ENCODE measurements at places on chromosomes 5 and 9.

DNA sequence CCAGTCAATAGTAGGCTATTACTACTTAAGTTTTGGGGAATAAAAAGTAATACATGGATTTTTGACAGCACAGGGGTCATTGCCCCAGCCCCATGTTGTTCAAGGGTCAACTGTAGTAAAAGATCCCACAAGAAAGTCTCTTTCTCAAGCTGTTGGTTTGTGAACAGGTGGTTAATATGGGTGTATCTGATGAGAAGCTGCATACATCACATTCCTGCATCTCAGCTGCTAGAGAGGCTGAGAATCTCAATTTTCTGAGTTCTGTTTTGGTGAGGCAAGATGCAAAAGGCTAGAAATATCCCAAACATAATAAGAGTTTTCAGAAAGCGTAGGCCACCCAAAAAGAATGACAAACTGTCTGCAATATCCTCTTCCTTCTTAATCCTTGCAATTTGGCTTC, 76.8 kb upstream of the DAPK1 start:
- DNase-seq, result no peak

GRCh38 chr5:179180921-179181645, 120.9 kb downstream of the ZNF354C start:
- no peak for DNase-seq

DNA sequence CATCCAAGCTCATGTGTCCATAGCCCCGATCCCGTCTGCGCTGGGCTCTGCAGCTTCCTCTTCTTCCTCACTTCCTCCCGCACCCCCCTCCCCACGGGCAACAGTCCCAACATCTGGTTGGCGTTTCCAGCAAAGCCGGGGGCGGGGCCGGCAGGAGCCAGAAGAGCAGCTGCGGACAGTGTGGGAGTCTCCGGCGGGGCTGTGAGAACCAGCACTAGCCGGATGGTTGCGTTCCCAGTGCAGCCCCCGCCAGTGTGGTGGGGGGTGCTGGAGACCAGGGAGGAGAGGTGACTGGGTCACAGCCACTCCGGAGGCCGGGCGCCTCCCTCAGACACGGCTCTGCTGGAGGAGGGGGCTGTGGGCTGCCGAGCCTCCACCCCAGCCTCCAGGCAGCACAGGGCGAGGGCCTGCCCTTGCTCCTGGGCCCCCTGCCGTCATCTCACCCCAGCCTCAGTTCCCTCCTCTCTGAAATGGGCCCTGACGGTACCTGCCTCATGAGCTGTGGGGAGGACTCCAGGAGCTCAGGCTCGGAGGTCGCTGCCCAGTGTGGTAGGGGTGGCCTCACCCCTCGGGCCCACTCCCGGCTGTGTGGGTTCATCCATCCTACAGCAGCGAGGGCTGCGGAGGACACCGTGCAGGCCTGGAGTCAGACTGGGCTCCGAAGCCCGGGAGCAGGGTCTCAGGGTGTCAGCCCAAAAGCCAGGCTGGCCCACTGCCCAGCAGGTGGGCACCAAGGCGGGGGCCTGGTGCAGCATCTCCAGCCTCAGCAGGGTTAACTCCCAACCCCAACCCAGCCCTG, 41.5 kb upstream of the NOTCH1 start:
- DNase-seq, result no peak

DNA sequence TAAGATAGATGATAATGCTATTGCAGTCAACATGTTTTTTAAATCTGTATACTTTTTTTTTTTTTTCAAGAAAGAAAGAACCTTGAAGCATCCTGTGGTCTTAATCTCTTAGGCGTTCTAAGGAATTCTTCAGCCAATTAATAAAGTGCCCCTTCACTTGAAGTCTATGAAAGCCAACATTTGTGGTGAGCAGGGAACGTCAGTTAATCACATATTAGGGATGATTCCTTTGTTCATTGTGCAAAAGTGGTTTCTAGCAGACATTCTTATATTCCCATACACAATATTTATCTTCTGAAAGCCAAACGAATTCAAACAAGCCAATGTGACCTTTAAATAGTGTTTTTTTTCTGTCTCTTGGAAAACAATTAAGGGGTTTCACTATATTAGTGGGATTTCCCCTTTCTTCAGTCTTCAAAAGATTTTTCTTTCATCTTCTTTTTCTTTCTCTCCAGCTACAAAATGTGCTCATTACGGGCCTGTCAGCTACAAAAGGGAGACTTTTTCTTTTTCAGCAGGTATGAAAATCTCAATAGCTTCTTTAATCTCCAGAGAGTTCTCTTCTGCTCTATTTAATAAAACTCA, 40.1 kb downstream of the TMEM167A start:
- DNase-seq, result no peak

DNA sequence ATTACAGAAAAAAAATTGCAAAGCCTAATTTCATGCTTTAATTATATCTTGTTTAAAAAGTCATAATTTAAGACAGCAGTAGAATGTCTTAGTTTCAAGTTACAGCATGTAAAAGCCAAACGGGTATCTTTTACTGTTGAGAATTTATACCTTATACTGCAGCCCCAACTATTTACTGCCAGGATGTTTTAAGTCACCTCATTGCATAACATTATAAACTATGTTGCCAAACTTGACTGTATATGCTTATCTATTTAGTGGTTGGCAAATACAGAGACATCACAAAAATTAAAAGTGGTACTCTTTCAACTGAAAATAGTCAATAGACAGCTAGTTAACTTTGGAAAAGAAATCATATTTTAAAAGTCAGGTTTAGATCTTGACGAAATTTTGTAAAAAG, 119.5 kb downstream of the EDIL3 start:
- DNase-seq, result no peak

- no peak for DNase-seq
Observed at GRCh38 chr5:176183321-176184074, 54.7 kb upstream of the SIMC1 start.

GRCh38 chr5:143065996-143066522, 295.9 kb downstream of the ARHGAP26 start:
- DNase-seq, result no peak

GRCh38 chr5:43041110-43041668, 1.1 kb upstream of the ANXA2R start:
- DNase-seq, result no peak

DNA sequence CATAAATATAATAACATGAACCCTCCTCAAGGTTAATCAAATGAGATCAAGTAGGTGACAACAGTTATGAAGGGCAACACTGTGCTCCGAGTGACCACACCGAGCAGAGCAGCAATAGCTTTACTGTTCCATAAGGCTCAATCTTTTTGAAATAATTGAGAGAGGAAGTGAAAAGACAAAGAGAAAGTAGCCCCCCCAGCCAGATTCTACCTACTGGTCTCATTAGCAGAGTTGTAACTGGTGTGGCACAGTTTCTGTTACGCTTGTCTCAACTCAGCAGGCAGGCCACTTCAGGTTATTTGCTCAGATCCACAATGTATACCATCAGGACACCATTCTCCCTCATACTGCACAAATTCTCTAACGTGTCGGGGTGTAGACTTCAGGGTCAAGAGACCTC, 14.0 kb downstream of the PRUNE2 start:
- DNase-seq, result no peak

- no peak for DNase-seq
Observed at GRCh38 chr5:92207151-92207550, 824.0 kb upstream of the ARRDC3 start.

DNA sequence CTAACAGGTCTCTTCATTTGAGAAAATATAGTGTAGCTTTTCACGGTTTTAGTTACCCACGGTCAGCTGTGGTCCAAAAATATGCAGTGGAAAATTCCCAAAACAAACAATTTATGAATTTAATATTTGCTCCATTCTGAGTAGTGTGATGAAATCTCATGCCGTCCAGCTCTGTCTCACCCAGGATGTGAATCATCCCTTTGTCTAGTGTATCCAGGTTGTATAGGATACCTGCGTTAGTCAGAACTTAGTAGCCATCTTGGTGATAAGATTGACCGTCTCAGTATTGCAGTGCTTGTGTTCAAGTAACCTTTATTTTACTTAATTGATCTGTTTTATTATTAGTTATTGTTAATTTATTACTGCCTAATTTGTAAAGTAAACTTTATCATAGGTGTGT, 41.1 kb downstream of the NDUFS4 start:
- DNase-seq, result peak; percentile 88

- peak; percentile 15 for DNase-seq
Observed at GRCh38 chr5:39691993-39692392, 267.2 kb upstream of the DAB2 start.

DNA sequence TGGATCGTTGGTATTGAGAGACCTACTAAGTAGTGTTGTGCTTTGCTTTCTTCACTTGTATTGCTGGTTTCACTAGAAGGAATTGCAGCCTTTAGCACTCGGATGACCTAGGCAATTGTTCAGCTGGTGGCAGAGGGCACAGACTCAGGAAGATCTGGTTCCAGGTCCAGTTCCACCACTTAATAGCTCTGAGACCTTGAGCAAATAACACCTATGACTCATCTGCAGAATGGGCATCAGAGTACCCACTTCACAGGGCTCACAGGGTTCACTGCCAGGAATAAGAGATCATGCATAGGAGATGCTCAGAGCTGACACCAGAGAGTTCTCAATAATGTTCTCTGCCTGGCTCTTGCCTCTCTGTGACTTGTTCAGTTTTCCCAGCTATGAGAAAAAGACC, 133.6 kb downstream of the SIL1 start:
- DNase-seq, result no peak

DNA sequence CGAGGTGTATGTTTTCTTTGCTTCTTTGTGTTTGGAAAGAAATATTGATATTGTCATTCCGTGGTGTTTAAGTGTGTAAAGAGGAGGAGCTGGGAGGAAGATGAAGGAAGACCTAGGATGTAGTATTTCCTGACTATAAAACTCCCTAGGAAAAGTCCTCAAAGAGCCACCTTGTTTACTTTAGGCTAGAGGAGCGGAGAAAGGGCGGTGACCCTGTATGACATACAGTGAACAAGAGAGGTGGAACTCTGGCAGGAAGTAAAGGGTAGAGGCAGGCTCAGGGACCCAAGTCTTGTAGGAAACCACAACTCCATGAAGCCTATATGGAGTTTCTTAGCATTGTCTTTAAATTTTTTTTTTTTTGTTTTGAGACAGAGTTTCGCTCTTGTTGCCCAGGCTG, 303.9 kb downstream of the DOCK8 start:
- DNase-seq, result no peak

DNA sequence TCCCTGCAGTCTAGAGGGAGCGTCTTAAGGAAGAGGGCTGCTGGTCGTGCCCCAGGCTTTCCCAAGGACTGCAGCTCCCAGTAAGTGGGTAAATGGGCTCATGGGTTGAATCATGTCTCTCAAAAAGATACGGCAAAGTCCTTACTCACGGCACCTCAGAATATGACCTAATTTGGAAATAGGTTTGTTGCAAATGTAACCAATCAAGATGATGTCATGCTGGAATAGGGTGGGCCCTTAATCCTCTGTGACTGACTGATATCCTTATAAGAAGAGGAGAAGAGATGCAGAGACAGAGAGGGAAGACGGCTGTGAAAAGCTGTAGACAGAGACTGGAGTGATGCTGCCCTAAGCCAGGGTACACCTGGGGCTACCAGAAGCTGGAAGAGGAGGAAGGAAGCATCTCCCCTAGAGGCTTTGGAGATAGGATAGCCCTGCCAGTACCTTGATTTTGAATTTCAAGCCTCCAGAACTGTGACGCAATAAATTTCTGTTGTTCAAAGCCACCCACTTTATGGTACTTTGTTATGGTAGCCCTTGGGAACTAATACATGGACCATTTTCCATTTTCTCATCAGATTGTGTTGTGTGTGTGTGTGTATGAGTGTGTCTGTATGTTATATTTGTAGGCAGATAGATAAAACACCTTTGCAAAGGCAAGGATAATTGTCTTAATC, 15.0 kb downstream of the GALNT10 start:
- DNase-seq, result no peak

DNA sequence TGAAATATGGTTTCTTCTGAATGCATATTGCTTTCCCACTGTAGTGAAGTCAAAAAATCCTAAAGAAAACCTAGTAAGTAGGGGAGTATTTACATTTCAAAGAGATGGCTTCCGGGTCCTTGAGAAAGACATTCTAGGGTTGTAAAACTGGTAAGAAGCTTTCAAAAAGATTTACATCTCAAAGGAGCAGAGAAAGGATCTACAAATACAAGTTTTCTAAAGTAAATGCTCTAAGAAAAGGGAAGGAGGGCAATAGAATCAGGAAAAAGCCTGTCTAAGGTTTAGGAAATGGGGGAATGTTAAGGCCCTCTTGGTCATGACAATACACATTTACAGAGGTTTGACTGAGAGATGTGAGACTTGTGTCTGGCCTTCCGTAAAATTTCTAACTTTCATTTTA, 16.7 kb upstream of the TRPC7 start:
- no peak for DNase-seq
